HT-29 (cell line): ENCODE measurements at places on chromosomes 5 and 9. TPM values are rescaled to one million over a fixed set of nuclear protein-coding genes. Genes with fewer than 3 reads are reported as not detected.
A peak's percentile ranks its signal among the peaks of the same experiment; 100 is the strongest.

DNA sequence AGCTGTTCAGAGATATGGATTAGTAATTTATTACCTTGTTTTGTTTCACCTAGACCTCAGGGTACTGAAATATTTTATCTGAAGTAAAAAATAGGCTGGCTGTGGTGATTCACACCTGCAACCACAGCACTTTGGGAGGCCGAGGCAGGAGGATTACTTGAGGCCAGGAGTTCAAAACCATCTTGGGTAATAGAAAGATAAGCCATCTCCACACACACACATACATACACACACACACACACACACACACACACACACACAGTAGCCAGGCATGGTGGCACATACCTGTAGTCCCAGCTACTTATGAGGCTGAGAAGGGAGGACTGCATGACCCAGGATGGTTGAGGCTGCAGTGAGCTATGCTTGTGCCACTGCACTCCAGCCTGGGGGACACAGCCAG is 3.7 kb downstream of the ANXA2R start:
- no peak for DNase-seq

DNA sequence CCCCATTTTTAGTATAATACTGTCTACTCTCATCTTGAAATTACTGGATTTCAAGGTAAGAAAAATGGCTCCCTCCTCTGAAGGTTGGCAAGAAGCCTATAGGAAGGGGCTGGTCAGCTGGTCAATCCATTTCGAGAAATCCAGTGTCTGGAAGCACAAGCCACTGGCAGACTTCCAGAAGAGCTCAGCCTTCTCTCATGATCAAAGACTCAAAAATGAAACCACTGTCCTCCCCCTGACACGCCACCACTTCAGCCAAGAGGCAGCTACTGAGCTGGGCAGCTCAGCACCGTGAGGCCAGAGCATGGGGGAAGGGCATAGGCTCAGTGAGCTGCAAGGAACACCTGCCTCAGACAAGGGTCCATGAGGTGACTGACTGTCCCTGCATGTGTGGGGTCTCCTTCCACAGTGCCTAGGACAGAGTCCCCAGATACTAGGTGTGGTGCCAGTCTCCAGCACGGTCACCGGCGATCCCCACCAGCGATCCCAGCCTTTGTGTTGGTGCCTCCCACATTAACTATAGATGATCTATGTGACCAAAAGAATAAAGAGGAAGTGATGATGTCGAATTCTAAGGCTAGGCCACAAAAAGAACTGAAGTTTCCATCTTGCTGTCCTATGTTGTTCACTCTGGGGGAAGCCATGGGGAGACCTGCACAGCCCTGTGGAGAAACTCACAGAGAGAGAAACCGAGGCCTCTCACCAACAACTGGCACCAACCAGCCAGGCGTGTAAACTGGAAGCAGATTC is 100.1 kb upstream of the LRRTM2 start:
- DNase-seq = peak; percentile 14

GRCh38 chr9:14011799-14012560 is 302.0 kb downstream of the NFIB start:
- DNase-seq = no peak

Gene MCIDAS
- total RNA-seq = 4.1 and 4.4 TPM in 2 replicates

DNA sequence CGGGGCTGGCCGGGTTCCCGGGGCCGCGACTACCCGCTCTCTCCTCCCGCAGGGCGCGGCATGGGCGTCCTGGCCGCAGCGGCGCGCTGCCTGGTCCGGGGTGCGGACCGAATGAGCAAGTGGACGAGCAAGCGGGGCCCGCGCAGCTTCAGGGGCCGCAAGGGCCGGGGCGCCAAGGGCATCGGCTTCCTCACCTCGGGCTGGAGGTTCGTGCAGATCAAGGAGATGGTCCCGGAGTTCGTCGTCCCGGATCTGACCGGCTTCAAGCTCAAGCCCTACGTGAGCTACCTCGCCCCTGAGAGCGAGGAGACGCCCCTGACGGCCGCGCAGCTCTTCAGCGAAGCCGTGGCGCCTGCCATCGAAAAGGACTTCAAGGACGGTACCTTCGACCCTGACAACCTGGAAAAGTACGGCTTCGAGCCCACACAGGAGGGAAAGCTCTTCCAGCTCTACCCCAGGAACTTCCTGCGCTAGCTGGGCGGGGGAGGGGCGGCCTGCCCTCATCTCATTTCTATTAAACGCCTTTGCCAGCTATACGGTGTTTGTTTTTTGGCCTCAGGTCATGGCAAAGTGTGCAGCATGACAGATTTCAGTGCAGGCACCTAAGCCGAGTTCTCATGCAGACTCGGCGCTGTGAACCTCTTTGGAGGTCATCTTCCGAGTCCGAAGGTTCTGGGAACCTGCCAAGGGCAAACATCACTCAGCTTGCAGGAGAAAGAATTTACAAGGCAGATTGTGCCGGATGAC is 516 bp downstream of the MRPL41 start:
- DNase-seq = peak; percentile 47

GRCh38 chr5:168055961-168056360 is 235.5 kb upstream of the WWC1 start:
- DNase-seq = no peak

Gene SPAAR
- 0.23 TPM in 1 of 2 replicates, not detected in the other for total RNA-seq

DNA sequence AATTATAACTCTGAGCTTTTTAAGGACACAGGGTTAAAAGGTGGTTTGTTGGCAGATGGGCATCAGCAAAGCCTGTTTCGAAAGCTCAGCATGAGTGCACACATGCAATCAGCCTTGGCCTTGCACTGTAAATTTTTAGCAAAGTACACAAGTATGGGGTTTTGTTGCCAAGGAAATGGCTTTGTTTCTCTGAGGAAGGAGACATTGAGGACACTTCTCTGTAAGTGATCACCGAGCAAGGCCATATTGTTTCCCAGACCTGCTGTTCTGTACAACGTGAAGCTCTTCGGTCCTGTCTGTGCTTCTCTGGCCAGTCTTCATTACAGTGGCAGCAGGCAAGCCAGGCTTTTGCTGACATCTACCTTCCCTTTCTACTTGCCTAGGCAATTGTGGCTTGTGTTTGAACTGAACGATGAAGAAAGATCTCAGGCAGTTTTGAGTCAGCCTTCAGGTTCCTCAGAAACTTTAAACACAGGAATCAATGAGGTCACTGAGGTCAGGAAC is 27.9 kb upstream of the GLRX start:
- DNase-seq = no peak

GRCh38 chr9:1612886-1613285 is 402.3 kb upstream of the SMARCA2 start:
- DNase-seq = no peak

- DNase-seq = no peak
These were observed 182.0 kb downstream of the GRIA1 start for GRCh38 chr5:153672347-153673090.

Gene SLCO6A1
- total RNA-seq = not detected in 2 replicates

DNA sequence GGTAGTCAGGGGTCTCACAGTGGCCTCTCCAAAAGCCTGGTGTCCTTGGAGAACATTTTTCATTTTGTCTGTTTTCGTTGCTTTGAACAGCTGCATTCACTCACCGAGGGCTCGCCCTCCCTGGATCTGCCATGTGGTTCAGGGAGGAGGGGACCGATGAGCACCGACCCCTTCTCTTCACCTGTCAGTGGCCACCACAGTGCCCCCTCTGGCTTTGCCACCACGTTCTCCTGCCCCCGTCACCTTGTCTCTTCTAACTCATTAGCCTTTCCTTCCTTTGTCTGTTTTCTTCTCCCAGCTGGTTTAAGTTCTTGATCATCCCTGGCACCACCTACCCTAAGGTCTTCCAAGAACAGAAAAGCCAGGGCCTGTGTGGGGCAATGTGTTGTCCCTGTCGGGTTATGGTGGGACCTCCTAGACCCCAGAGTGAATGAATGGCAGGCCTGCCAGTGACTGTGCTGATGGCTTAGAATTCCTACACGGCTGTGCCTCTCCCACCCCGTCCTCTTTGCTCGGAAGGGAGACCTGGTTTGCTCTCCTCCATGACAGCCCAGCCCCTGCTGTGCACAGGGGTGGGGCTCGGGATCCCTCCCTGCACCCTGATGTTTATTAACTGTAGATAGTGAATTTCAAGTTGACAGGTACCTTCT is 90.0 kb downstream of the ANKRD33B start:
- DNase-seq = no peak

DNA sequence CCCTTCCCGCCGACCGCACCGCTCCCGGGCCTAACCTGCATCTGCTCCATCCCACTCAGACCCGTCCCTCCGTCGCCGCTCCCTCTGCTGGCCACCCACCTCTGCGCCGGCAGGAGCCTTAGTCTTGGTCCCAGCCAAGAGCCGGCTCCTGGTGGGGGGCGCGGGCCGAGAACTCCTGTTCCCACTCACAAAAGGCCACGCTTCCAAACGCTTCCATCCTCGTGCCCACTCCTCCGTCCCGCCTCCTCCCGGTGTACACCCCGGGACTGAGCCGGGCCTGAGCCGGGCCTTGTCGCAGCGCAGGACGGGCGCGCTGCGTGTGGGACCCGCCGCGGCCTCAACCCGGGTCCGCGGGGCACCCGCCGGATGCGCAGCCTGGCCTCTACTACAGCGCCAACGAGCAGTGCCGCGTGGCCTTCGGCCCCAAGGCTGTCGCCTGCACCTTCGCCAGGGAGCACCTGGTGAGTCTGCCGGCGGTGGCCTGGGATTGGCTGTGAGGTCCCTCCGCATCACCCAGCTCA is 7.5 kb downstream of the ADAMTS13 start:
- no peak for DNase-seq

Gene PRRX2
- not detected in 2 replicates for total RNA-seq

Gene TAF11L10
- total RNA-seq = not detected in 2 replicates

GRCh38 chr5:53874409-53874808 is 314.0 kb downstream of the NDUFS4 start:
- DNase-seq = no peak

GRCh38 chr5:154370813-154371212 is 75.0 kb upstream of the SAP30L start:
- no peak for DNase-seq

GRCh38 chr9:28923351-28923750 is 1350.1 kb upstream of the C9orf72 start:
- DNase-seq = no peak

Gene AGXT2
- total RNA-seq = not detected in 2 replicates

Gene LCN9
- total RNA-seq = not detected in 2 replicates
